ENCODE measurements at places on chromosomes 12 and 14. TPM values are rescaled to one million over a fixed set of nuclear protein-coding genes. Genes with fewer than 3 reads are reported as not detected.

DNA sequence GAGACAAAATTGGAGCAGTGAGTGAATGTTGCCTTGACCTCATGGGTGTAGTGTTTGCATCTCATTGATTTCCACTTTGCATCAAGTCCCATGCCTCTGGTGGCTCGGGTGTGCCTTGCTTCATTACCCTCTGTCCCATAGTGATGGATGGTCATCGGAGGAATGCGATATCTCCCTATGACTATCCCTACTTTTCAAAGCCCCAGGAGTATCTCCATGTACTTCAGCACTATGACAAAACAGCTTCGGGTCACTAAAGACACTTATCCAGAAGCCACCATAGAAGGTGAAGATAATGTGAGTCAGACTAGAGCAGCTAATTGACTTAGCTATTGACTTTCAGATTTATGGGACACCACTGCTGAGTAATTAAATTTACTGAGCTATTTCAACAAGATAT, 355.1 kb upstream of the CCDC196 start:
- DNase-seq, result no peak

GRCh38 chr12:96077081-96077480, 41.7 kb upstream of the LTA4H start:
- DNase-seq, result no peak

Gene NR1H4
- polyA plus RNA-seq, result not detected

Gene SLC7A8
- polyA plus RNA-seq, result 4.0 TPM

DNA sequence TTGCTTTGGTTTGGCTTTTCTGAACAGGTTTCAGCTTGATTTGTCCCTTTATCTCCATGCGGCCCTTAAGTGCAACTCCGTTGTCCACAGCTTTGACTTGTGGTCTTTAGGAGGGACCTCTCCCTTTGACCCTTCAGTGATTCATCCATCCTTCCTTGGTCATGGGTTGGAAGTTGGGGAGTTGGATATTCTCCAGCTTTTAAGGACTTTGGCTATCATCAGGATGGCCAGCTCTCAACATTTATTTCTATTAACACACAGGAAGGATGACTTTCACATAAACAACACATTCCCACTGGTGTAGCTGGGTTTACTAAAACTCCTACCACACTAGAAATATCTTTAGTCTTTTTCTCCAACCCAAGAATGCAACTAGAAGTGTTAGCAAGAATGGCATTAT, 50.9 kb upstream of the E2F7 start:
- DNase-seq, result no peak

- DNase-seq, result no peak
Measured at GRCh38 chr12:210277-211141, 3.4 kb downstream of the SLC6A12 start.

Gene PTGR2
- polyA plus RNA-seq, result 3.4 TPM

- DNase-seq, result no peak
Measured at GRCh38 chr14:78278464-78279250, 108.5 kb downstream of the NRXN3 start.

Gene SMCO2
- not detected for polyA plus RNA-seq

DNA sequence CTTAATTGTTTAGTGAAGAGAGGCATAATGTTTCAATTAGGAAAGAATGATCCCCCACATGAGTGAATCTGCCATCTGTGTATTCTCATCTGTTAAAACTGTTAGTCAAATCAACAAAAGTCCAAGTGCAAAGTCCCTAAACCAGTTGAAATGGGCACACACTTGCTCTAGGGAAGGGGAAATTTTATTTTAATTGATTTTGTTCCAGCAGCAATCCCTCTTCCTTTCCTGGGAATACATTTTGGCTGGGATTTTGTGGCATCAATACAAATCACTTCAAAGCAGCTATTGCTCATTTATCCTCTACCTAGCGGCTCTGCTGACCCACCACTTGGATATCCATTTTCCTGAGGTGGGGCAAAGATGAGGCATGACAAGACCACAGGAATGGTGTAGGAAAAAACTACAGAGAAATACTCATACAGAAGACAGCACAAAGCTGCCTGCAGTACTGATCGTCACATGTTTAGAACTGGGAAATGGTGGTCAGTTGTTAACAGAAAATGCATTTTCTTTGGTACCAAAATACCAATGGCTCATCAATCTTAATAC, 9.8 kb upstream of the SSTR1 start:
- no peak for DNase-seq

DNA sequence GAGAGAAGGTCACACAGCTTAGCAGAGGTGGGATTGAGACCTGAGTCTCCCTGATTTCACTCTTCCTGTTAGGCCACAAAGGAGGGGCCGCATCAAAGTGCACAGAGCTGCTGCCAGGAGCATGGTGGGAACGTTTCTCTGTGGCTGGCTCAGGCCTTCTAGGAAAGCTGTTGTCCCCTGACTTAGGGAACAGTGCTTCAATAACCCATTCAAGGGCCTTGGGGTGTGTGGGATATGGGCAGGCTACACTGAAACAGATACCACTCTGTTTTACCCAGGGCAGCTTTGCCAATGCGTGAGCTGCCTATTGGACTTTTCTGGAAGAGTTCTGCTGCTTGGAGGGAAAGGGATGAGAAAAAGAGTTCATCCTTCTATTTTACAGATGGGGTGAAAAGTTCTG, 110.0 kb downstream of the ADCK1 start:
- DNase-seq, result no peak

DNA sequence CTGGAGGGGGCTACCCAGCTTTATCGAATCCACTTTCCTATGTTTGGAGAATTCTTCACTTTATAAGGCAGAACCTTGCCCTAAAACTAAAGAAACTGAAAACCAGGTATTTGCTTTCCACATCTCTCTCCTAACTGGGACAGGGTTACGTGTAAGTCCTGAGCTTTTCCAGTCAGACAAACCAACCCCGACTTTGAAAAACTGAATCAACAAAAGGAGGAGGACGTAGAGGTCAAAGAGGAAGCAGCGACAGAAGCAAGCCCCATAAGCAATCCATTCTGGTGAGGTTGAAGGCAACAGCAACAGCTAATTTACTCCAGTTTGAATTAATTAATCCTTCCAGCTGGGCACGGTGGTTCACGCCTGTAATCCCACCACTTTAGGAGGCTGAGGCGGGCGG, 47.2 kb downstream of the LRP6 start:
- DNase-seq, result no peak

Gene APOLD1
- 0.36 TPM for polyA plus RNA-seq

Gene BRF1
- polyA plus RNA-seq, result 11.9 TPM

Gene OTX2
- polyA plus RNA-seq, result not detected

GRCh38 chr12:116165036-116165425, 112.5 kb downstream of the MED13L start:
- DNase-seq, result no peak

DNA sequence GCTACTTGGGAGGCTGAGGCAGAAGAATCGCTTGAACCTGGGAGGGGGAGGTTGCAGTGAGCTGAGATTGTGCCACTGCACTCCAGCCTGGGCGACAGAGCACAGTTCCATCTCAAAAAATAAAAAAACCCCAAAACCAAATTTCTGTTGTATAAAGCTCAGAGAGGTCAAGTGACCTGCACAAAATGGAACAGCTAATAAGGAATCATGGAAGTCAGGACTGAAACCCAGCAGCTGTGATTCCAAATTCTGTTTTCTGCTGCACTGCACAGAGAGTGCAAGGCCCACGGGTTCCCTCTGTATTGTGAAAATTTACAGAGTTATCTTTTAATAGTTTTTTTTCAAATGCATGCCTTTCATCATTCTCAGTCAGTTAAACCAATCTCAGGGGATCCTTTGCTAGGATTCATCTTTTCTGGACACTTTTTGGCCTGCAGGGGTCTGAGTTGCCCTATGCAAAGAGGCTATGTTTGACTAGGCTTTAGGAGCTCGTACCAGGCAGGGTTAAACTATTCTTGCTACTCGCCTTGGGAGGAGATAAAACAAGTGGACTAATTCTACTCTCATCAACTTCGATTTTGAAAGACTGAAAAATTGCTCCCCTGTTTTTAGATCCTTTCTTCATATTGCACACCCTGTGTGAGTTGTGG, 26.1 kb upstream of the AACS start:
- DNase-seq, result no peak

DNA sequence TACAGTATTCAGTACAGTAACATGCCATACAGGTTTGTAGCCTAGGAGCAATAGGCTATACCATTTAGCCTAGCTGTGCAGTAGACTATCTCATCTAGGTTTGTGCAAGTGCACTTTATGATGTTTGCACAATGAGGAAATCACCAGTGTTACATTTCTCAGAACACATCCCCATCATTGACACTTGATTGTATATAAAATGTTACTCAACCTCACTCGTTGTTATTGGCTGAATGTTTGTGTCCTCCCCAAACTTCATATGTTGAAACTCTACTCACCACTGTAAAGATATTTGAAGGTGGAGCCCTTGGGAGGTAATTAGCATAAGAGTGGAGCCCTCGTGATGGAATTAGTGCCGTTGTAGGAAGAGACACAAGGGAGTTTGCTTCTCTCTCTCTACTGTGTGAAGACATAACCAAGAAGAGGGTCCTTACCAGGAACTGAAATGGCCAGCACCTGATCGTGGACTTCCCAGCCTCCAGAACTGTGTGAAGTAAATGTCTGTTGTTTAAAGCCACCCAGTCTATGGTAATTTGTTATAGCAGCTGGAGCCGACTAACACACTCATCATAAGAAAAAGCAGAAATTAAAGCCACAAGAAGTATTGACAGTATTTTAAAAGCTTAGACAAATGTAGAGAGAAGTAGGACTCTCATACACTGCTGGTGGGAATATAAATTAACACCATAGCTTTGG, 3.2 kb upstream of the MED13L start:
- DNase-seq, result no peak

GRCh38 chr12:121982950-121983349, 38.7 kb upstream of the BCL7A start:
- DNase-seq, result no peak

GRCh38 chr12:52796839-52797528, 1.1 kb upstream of the KRT3 start:
- no peak for DNase-seq

- DNase-seq, result no peak
Measured at GRCh38 chr12:105324704-105325103, 5.8 kb upstream of the C12orf75 start.

- DNase-seq, result no peak
Measured at GRCh38 chr12:28059668-28060067, 87.1 kb upstream of the PTHLH start.

Gene C12orf60
- 1.5 TPM for polyA plus RNA-seq

Gene LTB4R
- polyA plus RNA-seq, result 9.1 TPM

DNA sequence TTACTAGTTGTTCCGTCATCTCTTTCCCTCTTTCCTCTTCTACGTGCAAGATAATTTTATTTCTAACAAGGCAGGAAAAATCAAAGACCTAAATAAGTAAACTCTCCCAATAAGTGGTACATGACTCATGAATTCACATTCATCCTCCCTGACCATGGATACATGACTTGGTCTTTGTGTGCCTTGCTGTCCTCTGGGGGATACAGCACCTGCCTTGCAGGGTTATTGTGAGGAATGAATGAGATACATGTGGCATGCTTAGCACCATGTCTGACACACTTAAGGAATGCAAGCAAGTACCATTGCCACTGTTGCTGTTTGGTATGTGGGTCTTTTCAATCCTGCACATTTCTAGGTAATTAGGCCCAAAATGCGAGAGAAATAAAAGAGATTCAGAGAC, 208.4 kb downstream of the DPF3 start:
- no peak for DNase-seq

GRCh38 chr12:23140710-23141109, 515.7 kb downstream of the ETNK1 start:
- DNase-seq, result no peak

DNA sequence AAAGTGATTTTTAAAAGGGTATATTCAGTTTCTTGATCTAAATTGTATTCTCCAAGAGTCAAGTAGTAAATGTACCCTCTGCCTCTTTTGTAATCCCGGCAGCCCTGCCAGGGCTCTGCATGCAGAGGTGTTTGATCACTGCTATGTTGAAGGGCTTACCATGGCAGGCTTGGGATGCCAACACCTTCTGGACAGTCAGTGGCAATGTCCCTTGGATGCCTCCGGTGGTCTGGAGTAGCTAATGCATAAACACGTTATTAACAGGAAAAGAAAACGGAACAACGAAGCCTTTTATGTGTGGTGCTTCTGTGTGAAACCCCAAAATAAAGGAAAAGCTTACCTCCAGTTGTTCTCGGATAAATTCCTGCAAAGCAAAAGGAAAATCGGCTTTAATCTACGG, 19.9 kb downstream of the EIF2B2 start:
- no peak for DNase-seq

DNA sequence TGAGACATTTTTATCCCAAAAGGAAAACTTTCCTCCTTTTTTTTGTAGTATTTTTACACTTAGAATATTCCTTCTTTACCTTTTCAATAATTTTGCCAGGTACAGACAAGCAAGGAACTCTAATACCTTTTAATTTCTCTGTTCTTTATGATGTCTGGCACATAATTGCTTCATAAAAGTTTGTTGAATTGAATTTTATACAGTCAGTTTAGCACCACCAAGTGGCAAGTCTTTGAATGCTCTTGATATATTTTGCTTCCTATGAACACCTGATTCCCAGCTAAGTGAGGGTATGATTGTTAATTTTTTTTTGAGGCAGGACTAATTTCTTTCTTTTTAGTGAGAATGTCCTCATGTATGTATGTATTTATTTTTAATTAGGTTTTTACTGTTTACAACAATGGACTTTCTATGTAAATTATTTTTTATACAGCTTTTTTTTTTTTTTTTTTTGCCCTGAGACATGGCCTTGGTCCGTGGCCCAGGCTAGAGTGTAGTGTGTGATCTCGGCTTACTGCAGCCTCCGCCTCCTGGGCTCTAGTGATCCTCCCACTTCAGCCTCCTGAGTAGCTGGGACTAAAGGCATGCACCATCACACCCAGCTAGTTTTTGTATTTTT, 6.9 kb downstream of the TBC1D15 start:
- no peak for DNase-seq

GRCh38 chr12:121379945-121380344, 20.0 kb upstream of the RNF34 start:
- no peak for DNase-seq

Gene WIF1
- polyA plus RNA-seq, result not detected

Gene ZNF26
- 27.8 TPM for polyA plus RNA-seq

GRCh38 chr12:94056419-94057158, 91.8 kb upstream of the PLXNC1 start:
- DNase-seq, result no peak

- DNase-seq, result no peak
Measured at GRCh38 chr12:84079626-84080025, 833.0 kb downstream of the SLC6A15 start.

GRCh38 chr14:24889843-24890242, 160.1 kb downstream of the STXBP6 start:
- no peak for DNase-seq

DNA sequence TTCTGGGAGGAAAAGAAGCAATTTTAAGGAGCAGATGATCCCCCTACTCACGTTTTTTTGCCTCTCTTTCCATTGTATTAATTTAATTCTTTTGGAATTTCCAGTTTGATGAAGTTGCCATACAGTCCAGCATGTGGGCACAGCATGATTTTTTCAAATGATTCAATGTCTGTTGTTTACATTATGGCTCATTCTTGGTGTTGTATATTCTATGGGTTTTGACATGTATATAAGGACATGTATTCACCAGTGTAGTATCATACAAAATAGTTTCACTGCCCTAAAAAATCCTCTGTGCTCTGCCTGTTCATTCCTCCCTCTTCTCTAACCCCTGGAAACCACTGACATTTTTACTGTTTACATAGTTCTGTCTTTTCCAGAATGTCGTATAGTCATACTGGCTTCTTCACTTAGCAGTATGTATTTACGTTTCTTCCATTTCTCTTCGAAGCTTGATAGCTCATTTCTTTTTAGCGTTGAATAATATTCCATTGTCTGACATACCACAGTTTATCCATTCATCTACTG, 13.3 kb upstream of the KLHDC2 start:
- DNase-seq, result no peak

Gene SPIC
- not detected for polyA plus RNA-seq

Gene HOXC13
- not detected for polyA plus RNA-seq

All from naive thymus-derived CD4-positive, alpha-beta T cell (primary cell).